ENCODE measurements at places on chromosomes 16 and 17.

GRCh38 chr16:88936556-88937205 lies 40.3 kb downstream of the CBFA2T3 start:
- DNase-seq: no peak

DNA sequence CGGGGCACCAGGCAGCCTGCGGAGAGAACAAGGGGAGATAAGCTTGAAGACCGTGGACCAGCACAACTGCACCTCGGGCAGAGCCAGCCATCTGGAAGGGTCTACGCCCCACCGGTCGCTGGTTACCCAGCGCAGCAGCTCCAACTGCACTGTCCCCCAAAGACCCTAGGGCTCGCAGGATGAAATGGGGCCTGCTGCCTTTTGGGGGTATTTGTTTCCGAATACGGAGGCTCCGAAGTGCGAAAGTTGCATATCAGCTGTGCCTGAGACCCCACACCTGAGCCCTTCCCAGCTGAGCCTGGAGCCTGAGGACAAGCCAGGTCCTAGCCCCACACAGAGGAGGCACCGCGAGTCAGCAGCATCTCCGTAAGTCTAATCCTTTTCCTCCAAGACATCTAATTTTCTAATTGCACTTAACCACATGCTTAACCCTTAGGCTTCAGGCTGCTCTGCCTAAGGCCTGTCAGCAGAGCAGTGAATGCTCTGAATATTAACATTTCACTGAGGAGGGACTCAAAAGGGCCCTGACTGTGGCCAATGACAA lies 4.0 kb downstream of the KIFC3 start:
- no peak for DNase-seq

- no peak for DNase-seq
Measured at GRCh38 chr16:69084289-69084688, 21.2 kb upstream of the HAS3 start.

- DNase-seq: no peak
Measured at GRCh38 chr17:69117855-69118784, 23.6 kb downstream of the ABCA6 start.

GRCh38 chr17:35801583-35802224 lies 6.3 kb upstream of the MMP28 start:
- no peak for DNase-seq

DNA sequence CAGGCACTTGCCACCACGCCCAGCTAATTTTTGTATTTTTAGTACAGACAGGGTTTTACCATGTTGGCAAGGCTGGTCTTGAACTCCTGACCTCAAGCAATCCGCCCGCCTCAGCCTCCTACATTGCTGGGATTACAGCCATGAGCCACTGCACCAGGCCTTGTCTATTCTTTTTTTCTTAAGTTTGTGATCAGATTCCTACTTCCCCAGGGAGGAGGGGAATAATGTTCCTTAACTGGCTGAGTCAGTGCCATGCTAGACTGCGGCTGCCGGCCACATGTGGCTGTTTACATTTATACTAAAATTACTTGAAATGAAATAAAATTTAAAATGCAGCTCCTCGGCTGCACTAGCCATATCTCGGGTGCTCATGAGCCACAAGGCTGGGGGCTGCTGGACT lies 27.8 kb upstream of the USP36 start:
- DNase-seq: no peak

DNA sequence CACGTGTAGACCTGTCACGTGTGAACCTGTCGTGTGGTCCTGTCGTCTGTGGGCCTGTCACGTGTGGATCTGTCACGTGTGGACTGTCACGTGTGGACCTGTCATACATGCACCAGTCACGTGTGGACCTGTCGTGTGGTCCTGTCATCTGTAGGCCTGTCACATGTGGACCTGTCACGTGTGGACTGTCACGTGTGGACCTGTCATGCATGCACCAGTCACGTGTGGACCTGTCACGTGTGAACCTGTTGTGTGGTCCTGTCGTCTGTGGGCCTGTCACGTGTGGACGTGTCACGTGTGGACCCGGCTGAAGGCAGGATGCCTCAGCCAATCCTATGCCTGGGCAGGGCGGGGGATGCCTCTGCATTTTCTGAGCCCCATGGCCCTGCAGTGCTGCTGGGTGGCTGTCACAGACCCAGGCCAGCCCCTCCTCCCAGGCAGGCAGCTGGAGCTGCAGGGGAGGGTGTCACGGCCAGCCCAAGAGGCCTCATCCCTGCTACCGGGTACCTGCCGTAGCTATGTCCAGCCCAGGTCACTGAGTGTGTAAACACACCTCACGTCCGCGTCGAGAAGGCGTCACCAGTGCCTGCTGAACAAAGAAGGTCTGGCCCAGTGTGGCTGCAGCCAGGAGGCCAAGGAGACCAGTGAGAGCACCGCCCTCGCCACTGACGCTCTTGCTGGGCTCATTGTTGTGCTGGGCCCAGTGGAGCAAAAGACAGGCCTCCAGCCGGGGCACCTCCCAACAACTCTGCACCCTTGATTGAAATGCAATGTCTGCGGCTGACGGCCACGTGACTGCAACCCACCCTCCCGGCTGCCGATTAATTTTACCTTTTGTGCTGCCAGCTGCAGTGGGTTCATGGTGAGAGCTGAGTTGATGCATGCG lies 18.6 kb upstream of the ACSF3 start:
- DNase-seq: peak; percentile 11

- DNase-seq: no peak
Measured at GRCh38 chr16:51545951-51546350, 394.9 kb upstream of the SALL1 start.

- no peak for DNase-seq
Measured at GRCh38 chr17:65170839-65171238, 33.7 kb downstream of the RGS9 start.

DNA sequence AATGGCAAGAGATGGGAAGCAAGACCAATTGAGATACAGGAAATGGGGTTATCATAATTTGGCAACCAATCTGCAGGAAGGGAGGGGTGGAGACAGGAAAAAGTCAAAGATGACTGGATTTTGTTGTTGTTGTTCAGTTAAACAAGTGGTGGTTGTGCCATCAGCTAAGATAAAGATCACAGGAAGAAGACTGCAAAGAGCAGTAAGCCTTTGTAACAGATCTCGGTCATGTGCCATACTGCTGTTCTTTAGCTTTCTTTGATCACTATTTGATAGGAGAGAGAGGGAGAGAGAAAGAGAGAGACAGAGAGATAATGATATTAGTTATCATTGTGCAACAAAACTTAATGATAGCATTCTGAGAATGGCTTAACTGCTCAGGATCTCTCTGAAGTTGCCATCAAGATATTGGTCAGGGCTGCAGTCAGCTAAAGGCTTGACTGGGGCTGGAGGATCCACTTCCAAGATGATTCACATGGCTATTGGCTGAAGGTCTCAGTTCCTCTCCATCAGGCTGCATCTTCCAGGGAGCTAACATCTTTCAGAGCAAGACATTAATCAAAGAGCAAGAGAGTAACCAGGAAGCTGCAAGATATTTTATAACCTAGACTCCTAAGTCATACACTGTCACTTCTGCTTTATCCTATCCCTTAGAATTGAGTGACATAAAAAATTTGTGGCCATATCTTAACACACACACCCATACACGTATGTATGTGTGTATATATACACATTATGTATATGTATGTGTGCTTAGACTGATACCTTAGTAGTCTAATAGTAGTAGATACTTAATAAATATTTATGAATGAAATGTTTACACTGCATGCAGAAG lies 405.0 kb downstream of the SHISA9 start:
- no peak for DNase-seq

- DNase-seq: no peak
Measured at GRCh38 chr17:60345233-60345632, 46.7 kb downstream of the USP32 start.

- no peak for DNase-seq
Measured at GRCh38 chr17:49217651-49218413, 7.3 kb downstream of the ABI3 start.

GRCh38 chr17:70479779-70480178 lies 310.4 kb downstream of the KCNJ2 start:
- DNase-seq: no peak

DNA sequence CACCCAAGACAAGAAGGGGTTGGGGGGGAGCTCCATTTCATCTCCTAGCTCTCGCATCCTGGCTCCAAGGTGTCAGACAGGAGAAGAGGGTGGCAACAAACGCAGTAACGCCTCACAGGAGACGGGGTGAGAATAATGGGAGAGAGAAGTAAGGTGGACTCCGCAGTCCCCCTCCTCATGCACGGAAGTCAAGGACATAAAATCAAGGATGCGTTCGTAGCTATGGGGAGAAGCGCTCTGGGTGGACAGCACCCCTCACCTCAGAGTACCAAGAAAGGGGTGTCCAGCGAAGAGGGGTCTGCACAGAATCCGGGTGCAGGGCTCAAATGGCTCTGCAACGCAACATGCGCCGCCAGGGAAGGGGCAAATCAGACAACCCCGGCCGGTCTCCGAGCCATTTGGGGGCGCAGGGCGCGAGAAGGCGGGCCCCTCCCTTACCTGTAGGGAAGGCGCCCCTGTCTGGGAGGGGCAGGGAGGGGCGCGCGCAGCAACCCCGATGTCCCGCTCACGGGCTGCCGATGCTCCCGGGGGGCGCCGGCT lies 555 bp downstream of the HDAC5 start:
- DNase-seq: no peak

DNA sequence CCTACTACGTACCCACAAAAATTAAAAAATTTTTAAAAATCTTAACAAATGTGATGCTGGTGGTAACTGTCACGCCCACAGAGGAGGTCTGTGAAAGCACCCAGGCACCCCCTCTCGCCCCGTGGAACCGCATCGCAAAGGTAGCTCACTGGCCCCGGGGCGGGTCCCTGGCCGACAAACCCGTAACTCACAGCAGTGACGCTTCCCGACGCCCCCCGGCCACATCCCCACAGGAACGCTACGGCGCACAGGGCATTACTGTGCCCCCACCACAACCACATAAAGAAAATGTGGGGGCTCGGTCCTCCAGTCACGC lies 366 bp downstream of the ANKS3 start:
- DNase-seq: no peak

DNA sequence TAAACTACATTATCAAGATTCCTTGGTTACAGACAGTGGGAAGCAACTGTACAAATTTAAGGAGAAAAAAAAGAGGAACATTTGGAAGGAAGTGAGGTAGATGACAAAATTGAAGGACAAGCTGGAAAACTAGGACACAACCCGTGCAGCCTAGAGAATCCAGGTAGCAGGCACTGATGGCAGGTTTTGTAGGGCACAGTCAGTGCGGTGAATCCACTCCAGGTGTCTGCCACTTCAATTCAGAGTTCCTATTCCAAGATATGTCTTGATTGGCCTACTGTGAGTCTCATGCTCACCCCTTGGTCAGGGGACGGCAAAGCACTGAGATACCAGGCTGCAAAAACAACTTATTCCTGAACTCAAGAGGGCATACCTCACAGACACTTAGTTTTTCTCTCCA lies 37.8 kb downstream of the TNRC6C start:
- DNase-seq: no peak

DNA sequence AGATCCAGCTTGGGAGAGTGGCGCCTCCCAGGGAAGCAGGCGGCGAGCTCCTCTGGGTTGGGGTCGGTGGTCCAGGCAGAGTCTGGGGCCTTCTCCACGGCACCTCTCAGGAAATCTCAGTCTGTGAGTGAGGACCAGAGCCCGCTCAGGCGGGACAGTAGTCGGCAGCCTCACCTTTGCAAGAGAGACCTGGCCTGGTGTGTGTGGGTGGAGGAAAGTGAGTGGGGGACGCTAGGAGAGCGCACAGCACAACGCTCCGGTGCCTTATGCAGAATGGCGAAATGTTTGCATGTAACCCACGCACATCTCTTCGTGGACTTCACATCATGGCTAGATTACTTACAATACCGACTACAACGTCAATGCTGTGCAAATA lies 2.2 kb downstream of the AHSP start:
- DNase-seq: no peak

GRCh38 chr17:78131172-78132083 lies 857 bp downstream of the TMC8 start:
- DNase-seq: no peak

GRCh38 chr16:88333848-88334777 lies 48.6 kb upstream of the ZNF469 start:
- DNase-seq: no peak

DNA sequence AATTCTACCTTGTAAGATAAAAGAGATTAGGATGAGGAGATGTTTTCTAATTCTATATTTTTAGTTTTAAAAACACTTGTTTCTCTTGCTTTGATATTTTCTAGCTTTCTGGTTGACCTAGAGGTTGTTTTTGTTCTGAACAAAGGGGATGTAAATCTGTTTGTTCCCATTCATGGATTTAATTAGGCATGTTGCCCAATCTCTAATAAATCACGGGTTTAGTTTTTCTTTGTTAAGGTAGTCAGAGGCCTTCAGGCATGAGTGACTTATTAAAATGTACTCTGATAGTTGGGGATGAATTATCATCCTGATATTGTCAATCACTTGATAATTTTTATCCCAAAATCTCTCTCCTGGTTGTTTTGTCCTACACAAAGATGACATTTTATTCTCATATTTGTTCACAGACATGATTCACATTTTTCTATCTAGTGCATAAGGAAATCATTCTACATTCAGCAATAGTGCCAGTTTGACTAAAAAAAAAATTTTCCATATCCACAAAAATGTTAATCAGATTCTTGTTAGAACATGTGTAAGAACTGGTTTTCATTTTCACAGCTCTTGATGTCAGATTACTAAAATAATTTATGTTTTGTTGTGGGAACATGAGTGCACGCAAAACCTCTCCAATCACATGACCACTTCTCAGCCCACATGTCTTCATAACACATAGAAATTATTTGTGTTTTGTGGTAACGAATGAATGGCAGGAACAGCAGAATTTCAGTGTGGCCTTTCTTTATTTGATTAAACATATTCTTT lies 95.7 kb upstream of the AKTIP start:
- DNase-seq: no peak

GRCh38 chr17:31488264-31488981 lies 96.9 kb downstream of the RAB11FIP4 start:
- DNase-seq: no peak

- DNase-seq: no peak
Measured at GRCh38 chr17:72479113-72479512, 358.3 kb downstream of the SOX9 start.

All from T1000 (cell line).